ENCODE measurements at places on chromosomes 3 and 15.

- no peak for DNase-seq
These were observed 7.9 kb upstream of the UBXN7 start for GRCh38 chr3:196440041-196440537.

DNA sequence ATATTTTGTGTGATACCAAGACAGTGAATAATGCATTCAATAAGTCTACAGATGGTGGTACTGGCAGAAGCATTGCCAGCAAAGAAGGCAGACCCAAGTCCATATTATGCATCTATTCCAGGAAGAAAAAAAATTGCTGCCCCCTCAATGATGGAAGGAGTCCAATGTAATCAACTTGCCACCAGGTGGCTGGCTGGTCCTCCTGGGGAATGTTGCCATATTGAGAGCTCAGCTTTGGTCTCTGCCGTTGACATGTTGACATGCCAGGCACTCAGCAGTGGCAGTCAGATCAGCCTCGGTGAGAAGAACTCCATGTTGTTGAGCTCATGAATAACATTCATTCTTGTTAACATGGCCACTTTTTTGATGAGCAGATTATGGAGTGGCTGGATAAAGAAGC is 298.5 kb downstream of the IGSF11 start:
- DNase-seq: no peak

DNA sequence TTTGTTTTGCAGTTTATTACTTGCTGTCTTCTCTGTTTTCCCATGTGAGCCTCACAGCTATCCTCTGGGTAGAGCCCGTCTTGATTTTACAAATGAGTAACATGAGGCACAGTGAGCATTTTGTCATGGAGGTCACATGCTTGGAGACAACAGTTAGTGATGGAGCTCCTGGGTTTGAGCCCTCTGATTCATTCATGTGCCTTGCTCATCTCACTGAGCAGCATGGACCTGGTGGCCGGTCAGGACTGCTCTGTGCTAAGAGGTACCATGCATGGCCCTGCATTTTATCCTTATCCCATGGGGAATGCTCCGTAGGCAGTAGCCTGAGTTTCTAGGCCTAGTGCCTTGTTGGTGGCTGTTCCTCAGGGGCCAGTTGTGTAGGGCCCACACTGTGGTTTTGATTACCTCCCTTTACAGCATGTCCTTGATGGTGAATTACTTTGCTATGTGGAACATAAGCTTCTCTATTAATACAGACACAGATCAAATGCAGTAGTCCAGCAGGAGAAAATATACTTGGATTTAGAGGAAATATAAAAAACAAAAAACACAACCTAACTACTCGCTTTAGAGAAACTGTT is 35.6 kb downstream of the MAP2K5 start:
- no peak for DNase-seq

- DNase-seq: no peak
These were observed 210.6 kb upstream of the UMPS start for GRCh38 chr3:124519591-124520194.

- no peak for DNase-seq
These were observed 651 bp downstream of the ACTC1 start for GRCh38 chr15:34794590-34795206.

DNA sequence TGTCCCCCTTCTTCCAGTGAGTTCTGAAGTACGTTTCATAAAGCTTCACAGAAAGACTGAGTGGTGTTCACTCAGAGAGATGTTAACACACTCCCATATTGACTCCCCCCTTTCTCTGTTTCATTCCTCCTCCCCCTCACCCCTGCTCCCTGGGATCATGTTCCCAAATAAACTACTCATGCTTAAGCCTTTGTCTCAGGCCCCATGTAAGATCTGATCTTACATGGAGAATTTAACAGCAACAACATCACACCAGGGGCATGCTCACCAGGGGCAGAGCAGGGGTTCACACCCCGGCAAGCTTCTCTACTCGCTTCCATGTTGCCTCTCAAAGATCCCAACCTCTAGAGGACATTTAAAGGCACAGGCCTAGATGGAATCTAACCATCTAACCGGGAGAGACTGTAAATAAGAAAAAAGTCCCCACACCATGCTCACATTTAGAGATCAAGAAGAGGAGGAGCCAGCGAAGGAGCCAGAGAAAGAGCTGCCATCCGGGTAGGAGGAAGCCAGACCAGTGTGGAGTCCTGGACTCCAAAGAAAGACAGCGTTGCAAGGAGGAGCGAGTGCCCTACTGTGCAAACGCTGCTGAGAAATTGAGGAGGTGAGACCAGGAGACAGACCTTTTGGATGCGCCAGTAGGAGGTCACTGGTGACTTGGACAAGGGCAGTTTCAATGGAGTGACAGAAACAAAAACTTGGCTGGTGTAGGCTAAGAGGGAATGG is 21.4 kb upstream of the SRP14 start:
- DNase-seq: no peak

DNA sequence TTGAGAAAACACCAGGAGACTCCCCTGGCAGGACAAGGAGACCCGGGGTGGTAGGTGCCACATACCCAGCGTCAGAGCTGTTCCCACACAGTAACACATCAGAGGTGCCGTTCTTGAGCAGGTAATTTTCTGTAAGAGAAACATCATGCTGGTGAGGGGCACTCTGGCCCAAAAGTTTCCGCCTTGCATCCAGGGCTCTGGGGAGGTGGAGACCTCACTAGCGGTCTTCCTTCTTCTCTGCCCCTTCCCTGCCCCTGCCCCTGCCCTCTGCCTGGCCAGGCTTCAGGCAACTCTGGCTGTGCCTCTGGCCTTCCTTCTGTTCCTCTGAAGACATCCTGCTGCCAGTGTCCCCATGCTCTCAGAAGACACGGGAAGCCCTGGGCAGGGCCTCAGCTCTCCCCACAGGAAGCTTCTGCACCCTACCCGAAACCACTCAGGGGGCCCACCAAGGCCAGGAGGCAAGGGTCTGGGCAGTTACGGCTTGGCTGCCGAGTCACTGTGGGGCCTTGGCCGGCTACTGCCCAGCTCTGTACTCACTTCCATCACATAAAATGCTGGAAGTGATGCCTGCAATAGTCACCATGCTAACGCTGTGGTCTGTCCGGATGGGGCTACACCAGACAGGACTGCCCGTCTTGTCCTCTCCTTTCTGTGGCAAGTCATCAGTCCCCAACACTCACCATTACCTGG is 41.3 kb downstream of the SCN5A start:
- DNase-seq: no peak

GRCh38 chr3:127209840-127210653 is 17.1 kb downstream of the PRR23E start:
- no peak for DNase-seq

- DNase-seq: no peak
These were observed 128.7 kb upstream of the BNIP2 start for GRCh38 chr15:59817834-59818233.

GRCh38 chr3:88963003-88963402 is 144.4 kb upstream of the EPHA3 start:
- no peak for DNase-seq

DNA sequence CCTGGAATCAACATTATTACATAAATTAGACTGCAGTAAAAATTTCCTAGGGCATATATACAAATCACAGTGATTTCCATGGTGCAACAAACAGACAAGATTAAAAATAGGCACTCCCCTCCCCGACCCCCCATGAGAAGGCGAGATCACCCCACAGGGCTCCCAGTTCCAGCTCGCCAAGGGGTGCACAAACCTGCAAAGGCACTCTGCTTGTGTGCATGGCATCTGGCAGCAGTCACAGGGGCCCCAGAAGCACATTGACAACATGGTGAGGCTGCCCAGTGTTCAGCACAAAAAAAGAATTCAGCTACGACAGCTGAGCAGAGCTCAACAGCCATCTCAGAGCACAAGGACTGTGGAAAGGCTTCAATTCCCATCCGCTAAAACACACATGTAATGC is 19.2 kb upstream of the CERS3 start:
- no peak for DNase-seq

- peak; percentile 12 for DNase-seq
These were observed 273.3 kb downstream of the NSUN3 start for GRCh38 chr3:94336046-94336753.

DNA sequence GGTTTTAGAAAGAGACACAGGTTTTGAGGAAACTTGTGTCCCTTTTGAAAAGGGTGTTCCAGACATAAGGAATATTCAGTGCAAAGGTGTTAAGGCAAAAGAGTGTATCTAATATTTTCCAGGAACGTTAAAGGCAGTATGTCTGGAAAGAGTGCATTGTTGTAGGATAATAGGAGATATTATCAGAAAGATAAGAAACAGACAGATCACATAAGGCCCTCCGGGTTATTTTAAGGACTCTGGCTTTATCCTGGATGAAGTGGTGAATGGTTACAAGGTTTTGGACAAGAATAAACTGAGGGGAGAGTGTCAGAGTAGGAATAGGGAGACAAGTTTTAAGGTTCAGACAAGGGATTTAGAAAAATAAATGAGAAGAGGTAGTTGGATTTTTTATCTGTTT is 493.7 kb upstream of the GRM7 start:
- DNase-seq: no peak

GRCh38 chr3:69244039-69244438 is 121.6 kb upstream of the LMOD3 start:
- DNase-seq: peak; percentile 16

GRCh38 chr3:99627062-99627826 is 11.2 kb upstream of the COL8A1 start:
- no peak for DNase-seq

GRCh38 chr3:196399485-196399945 is 32.7 kb downstream of the UBXN7 start:
- no peak for DNase-seq

- DNase-seq: no peak
These were observed 48.5 kb upstream of the FURIN start for GRCh38 chr15:90819850-90820249.

GRCh38 chr3:180630371-180630770 is 28.4 kb downstream of the TTC14 start:
- DNase-seq: no peak

GRCh38 chr3:196227121-196227561 is 10.8 kb downstream of the SLC51A start:
- DNase-seq: no peak

DNA sequence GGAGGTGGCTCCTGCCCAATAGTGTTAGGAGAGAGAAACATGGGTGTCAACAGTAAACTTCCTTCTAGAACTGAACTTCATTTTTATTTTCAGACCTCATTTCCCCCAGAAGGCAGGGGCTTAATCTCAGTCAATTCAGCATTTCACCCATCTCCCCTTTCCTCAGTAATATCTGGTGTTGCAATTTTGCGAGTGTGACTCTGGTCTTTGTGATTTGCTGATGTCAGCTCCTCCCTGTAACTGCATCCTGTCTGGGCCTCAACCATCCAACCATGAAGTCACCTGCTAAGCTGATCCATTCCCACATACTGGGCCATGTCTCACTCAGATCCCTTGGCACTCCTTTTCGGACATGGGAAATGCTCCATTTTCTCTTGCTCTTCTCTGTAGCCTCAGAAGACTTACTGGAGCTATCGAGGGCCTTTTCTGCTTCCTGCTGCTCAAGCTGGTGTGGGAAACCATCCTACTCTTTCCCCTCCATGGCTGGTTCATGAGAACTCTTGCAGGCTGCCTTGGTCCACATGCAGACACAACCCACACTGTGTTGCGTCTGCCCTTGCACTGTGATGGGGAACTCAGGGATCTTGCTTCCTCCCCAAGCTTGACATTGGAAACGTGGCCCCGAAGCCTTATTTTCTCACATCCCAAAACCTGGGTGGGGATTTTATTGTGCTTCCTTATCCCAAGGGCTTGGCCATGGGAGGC is 24.6 kb downstream of the CCR4 start:
- no peak for DNase-seq

GRCh38 chr3:177842743-177843734 is 645.8 kb upstream of the TBL1XR1 start:
- no peak for DNase-seq

GRCh38 chr15:33675246-33675645 is 293.1 kb upstream of the CHRM5 start:
- no peak for DNase-seq

DNA sequence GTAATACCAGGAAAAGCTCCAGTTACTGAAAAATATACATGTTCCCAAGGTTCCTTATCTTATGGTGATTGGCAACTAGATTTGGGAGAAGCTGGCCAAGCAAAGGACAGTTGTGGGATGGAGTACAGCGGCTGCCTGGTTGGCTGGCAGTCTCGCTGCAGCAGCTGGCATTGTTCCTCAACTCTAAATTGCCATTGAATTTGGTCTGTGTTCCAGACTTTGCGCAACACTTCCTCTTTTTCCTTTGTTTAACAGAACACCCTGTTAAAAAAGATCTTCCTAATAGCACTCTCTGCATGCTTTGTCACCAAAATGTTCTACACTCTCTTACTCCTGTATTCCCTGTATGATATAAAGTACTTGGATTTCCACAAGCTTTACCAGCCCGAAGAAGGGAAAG is 420.6 kb upstream of the RBMS3 start:
- no peak for DNase-seq

DNA sequence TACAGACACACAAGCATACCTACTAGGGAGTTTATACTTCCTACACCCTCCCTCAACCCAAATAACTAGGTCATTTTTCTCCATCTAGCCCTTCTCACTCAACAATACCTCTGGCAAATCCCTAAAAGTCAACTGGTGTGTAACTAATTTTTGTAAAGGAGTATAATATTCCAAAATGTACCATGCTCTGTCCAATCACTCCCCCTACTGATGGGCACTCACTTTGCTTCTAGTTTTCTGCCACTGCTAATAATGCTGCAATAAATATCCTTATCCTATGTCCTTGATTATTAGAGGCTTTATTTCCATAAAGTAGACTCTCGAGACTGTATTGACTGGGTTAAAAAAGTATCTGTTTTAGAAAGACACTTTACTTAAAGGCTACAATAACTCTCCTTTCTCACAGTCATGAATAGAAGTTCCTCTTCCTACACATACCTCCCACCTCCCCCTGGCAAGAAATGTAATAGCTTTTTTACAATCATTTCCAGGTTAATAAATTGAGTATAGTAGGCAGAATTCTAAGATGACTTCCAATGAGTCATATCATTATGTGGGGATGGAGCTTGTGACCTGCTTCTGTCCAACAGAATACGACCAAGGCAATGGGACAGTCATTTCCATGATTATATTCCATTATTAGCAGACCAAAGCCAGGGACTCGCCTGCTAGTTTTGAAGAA is 30.0 kb downstream of the SHQ1 start:
- peak; percentile 27 for DNase-seq

GRCh38 chr3:171173736-171174135 is 147.2 kb upstream of the SLC2A2 start:
- no peak for DNase-seq

DNA sequence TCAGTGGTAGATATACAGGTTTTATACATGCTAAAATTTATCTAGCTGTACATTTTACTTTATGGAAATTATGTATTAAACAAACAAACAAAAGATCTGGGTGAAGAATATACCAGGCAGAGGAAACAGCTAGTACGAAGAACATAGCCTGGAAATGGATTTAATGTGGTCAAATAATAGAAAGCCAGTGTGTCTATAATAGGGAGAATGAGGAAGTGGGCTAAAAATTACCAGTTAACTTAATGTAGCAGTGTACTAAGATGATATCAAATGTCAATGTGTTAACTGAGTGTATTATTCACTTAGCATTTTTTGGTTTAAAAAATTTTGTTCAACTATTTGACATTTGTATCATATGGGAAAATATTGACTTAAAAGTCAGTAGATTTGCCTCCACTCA is 22.8 kb upstream of the SLC15A2 start:
- no peak for DNase-seq

Data from endothelial cell (in vitro differentiated cells).